ENCODE measurements at places on chromosomes 12 and 14.

DNA sequence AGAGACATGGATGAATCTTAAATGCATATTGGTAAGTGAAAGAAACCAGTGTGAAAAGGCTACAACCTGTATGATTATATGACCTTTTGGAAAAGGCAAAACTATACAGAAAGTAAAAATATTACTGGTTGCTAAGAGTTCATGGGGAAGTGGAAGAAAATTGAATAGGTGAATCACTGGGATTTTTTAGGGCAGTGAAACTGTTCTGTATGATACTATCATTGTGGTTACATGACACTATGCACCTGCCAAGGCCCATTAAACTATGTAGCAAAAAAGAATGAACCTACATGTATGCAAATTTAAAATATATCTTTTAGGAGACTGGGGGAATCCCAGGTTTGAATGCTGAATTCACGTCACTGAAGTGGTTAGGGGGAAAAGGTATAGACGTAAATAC, 12.6 kb upstream of the OR8S1 start:
- no peak for DNase-seq

DNA sequence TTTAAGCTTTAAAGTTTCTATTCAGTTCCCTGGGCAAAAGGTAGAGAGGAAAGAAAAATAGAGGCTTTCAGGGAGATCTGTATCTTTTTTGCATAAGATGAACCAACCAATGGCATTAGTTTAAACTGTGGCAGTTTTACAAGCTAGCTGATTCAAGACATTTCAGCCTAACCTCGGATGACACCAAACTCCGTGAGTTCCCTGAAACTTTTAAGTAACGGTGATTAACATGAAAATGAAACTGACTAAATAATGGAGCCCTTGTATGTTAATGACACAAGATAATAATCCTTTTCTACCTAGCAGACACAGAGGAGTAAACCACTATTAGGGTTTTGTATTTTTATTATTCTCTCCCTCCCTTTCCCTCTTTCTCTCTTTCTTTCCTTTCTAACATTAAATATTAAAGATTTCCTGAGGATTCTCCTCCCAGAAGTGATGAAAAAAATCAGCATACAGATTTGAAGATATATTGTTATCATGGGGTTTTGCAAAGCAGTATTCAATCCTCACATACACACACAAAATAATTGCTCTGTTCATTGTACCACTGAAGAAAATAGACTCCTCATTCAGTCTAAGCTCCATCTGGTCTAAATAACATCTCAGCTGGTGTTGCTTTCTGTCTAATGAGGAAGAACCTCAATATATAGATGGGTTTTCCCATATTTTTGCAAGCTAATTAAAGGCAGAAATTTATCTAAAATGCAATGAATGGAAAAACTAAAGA, 483.8 kb downstream of the NOVA1 start:
- no peak for DNase-seq

GRCh38 chr14:66910311-66910840, 278.9 kb upstream of the GARIN2 start:
- no peak for DNase-seq

DNA sequence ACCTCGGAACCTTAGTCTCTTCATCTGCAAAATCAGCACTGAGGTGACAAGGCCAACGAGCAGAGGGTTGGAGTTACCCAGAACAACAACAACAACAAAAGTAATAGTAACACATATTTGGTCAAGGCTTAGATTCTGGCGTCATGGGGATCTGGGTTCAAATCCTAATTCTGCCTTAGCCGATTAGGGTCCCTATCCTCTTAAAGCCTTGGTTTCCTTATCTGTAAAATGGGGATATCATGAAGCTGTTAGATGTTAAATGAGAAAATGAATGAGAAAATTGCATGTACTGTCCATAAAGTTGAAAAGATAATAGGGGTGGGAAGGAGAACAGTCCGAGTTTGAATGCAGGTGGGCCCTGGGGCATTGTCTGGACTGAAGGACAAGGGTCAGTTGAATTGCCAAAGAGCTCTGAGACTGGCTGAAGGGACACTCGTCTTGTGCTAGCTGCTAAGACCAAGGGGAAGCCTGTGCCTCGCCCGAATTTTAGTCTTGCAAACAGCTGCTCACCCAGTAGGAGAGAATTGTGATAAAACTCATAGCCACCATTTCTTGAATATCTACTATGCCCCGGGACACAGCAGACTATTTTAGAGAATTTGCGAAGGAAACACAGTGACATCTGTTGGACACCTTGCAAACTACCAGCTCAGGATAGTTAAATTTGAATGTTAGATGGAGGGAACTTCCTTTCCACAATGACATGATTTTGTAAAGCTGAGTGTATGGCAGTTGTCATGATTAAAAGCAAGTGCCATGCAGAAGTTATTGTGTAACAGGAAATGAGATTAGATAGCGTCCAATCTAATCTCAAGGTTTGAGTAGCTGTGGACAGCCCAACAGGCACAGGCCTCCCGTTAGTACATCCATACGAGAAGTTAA, 6.8 kb upstream of the HNF1A start:
- DNase-seq, result peak; percentile 25

GRCh38 chr12:123601602-123602489, at the start of gene DDX55:
Gene DDX55 (plus strand): TSS chr12:123602099. CDS start chr12:123602149, 50 bp downstream.
- peak; percentile 73 for DNase-seq

DNA sequence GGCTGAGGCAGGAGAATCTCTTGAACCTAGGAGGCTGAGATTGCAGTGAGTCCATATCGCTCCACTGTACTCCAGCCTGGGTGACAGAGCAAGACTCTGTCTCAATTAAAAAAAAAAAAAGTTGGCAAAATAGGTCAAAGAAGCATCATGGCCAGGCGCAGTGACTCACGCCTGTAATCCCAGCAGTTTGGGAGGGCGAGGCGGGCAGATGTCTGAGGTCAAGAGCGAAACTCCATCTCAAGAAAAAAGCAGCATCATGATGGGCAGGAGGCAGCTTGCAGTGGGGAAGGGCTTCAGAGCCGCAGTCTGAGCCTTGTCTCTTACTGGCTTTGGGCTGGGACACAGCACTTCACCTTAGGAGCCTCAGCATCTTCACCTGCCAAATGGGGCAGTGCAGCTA, 21.4 kb downstream of the TEAD4 start:
- DNase-seq, result no peak

GRCh38 chr12:126492181-126492580, 1426.9 kb downstream of the AACS start:
- DNase-seq, result no peak

- no peak for DNase-seq
Observed at GRCh38 chr12:124809878-124810277, 53.8 kb downstream of the SCARB1 start.

- DNase-seq, result no peak
Observed at GRCh38 chr12:52531566-52532300, 11.5 kb upstream of the KRT5 start.

GRCh38 chr14:60197629-60198303, 32.6 kb upstream of the DHRS7 start:
- no peak for DNase-seq

DNA sequence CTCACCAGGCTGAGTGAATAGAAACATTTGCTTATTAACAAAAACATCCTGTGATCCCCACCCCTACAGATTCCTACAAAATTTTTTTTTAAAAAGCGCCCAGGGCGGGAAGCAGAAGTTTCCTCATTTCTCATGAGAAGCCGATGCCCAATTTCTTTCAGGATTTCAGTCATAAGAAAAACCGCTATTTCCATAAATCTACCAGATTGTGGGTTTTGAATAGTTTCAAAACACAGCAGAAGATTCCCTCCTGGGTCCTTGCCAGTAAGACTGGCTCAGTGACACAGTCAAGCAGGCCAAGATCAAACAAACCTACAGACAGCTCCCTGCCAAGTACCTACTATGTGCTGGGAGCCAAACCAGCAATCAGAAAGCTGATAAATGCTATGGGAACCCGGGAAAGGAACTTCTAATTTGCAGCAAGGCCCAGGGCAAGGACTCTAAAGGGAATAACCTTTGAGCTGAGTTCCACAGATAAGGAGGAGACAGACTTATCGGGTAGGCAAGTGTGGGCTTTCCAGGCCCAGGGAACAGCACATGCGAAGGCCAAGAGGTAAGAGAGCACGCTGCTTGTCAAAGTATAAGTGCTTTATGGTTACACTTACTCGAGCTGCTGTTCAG, 68.7 kb downstream of the CCDC88C start:
- DNase-seq, result no peak

DNA sequence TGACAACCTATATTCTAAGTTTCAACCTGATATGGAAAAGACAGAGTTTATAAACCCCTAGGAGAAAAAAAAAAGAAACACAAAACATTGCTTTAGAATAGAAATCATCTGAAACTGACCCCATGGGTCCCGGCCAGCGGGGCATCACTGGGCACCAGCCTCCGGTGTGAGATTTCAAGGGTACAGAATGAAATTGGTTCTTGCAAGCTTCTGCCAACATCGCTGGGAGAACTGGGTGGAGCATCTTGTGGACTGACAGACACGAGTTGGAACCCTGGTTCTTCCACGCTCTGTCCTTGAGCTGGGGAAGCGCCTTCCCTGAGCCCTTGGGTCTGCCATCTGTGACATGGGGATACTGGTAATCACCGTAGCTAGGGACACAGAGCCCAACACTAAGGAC, 173.6 kb downstream of the PHETA1 start:
- no peak for DNase-seq

- DNase-seq, result no peak
Observed at GRCh38 chr14:54792288-54792687, 110.3 kb downstream of the GCH1 start.

GRCh38 chr12:92524489-92524888, 178.3 kb upstream of the PLEKHG7 start:
- no peak for DNase-seq

DNA sequence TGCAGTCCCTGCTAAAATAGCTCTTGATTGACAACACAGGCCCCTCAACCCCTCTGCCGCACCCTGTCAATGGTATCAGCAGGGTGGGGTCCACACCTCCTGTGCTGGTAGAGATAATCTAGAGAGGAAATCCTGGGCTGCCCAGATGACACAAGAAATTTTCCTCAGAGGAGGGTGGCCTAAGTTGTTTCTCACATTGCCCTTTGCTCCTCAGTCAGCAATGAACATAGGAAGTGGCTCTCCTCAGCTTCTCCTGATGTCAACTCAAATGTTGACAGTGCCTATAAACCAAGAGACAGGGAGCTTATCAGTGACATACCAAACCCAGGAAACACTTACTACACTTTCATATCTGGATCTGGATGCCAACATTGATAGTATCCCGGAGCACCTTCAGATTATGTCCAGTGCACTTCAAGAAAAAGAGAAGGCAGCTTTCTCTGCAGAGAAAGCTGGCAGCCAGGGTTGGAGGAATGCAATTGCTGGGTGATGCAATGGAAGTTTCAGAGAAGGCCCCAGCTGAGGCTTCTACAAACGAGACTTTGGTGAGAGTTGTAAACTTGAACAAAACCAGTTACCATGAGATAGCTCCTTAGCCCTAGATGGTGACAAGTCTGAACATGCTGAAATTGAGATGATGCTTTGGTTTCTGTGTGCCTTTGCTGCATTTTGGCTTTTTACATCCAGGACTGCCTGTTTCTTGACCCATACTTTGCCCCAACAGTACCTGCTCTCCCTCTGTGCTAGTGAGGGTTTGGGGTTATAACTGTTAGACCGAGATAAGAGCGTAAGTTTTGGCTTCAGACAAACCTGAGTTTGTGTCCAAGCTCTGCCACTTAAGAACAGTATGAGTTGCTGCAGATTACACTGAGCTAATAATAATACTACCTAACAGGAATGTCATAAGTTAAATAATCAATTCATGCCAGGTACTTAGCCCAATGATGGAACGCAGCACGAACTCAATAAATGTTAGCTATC, 183.5 kb downstream of the NUAK1 start:
- no peak for DNase-seq

DNA sequence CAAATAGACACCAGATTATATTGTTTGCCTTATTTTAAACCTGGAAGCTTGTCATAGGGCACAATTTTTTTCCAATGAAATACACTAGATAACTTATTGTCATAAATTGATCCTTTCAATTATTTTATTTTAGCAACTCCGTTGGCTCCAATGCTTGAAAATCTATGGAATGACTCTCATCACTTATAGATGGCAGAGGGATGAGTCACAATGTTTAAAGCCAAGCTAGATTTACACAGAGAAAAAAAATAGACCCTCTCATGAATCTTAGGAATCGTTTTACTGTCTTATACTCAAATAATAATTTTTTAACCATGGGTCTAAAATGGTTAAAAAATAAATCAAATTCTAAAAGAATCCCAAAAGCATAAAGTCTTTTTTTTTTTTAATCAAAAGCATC, 1276.6 kb upstream of the FLRT2 start:
- no peak for DNase-seq

DNA sequence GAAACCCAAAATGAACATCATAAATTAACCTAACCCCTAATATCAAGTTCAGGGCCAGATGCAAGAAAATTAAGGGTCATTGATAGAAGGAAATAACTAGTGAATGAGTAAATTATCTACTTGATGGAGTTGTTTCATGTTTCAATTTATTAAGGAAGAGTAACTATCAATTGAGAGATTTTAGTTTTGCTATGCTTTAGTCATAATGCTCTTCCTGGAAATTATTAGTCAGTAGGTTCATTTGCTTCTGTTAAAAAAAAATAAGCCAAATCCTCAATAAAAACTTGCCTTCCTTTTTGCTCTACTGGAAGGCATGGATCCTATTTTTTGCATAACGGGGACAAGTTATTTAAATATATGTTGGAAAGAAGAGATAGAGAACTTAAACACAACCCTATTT, 59.0 kb upstream of the HIF1A start:
- no peak for DNase-seq

GRCh38 chr12:81759190-81760051, at the start of gene PPFIA2:
Gene PPFIA2 (minus strand): TSS chr12:81759350.
- DNase-seq, result peak; percentile 79
